ENCODE measurements at places on chromosomes 11 and 22.

- DNase-seq, result no peak
These were observed 3.6 kb downstream of the CRKL start for GRCh38 chr22:20920881-20921203.

DNA sequence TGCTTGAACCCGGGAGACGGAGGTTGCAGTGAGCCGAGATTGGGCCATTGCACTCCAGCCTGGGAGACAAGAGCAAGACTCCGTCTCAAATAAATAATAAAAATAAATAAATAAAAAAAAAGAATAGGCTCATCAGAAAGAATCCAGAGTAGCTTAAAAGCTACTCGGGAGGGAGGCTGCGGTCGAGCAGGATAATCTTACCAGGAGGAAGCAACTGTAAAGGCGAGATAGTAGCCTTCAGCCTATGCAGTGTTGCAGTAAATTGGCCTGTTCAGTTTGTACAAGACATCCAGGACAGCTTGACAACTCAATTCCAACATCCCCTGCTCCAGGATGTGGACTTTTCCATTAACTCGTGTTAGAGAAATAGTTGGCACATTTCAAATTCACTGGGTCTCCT lies 1164.7 kb downstream of the LRRC4C start:
- DNase-seq, result no peak

- DNase-seq, result no peak
These were observed 1.4 kb downstream of the CDC42BPG start for GRCh38 chr11:64842851-64843685.

DNA sequence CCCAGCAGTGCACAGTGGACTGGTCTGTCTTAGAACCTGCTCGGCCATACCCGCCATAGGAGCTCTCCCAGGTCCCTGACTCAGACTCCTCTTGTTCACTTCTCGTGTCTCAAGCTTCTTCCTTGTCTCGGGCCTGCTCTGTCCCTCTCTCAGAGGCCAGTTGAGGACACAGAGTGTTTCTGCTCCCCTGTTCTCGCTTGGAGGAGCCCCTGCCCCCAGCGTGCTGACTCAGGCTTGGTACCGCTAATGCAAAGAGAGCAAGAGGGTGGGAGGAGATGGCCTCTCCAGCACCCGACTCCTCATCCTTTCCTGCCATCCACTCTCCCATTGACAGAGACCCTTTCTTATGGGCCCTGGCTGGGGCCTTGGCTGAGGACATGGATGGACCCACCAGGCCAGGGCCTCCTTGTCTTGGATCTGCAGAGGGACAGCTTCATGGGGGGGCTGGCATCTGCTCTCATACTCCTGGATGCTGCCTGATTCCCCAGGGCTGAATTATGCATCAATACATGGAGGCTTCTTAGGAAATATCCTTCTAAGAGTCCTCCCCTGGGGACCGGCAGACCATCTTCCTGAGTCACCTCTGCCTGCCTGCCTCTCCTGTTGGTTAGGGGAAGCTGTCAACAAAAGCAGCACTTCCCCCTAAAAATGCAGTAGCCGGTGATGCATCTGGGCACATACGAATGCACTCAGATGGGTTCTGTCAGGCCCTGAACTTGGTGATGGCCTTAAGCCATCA lies 15.9 kb downstream of the TSPAN18 start:
- DNase-seq, result no peak

DNA sequence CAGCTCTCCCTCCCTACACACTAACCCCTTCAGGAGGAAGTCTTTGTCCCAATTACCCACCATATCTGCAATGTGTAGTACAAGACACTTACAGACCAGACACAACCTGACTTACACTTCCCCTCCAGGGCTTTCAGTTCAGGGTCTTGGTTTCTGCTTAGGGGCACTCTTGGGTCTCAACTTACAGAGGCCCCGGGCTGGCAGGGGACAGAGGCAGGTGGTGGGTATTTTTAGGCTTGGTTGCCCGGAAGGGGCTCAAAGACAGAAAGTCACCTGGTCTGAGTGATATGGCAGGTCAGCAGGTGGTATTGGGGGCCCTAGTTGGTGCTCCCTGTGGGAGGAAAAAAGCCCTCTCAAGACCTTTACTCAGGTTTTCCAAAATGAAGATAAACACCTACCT lies 3.4 kb upstream of the TMEM184B start:
- no peak for DNase-seq

DNA sequence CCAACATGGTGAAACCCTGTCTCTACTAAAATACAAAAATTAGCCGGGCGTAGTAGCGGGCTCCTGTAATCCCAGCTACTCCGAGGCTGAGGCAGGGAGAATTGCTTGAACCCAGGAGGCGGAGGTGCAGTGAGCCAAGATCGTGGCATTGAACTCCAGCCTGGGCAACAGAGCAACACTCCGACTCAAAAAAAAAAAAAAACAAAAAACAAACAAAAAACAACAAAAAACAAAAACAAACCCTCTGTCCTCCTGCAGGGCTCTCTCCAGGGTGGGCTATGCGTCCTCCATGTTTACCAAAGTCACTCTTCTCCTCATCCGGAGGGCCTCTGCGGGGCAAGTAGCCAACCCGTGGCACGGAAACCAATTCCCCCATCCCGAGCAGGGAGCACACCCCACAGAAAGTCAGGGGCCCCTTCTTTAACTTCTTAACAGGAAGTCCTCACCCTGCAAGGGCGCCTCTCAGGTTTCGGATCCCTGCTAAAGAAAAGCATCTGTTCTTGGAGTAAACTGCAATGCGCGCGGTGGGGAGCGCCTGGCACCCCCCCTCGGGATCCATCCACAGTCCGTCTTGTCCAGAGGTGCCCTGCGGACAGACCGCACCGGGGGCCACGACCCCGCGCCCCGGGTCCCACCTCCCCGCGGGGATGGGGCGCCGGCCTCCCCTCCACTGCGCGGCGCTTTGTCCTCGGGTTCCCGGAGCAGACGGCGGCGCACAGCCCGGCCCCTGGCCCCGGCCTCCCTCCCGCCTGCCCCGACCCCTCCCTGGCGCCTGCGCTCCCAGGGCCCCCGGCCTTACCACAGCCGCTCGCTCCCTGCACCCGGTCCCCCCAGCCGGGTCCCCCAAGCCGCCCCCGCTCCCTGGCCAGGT lies 712 bp downstream of the CERK start:
- DNase-seq, result no peak

DNA sequence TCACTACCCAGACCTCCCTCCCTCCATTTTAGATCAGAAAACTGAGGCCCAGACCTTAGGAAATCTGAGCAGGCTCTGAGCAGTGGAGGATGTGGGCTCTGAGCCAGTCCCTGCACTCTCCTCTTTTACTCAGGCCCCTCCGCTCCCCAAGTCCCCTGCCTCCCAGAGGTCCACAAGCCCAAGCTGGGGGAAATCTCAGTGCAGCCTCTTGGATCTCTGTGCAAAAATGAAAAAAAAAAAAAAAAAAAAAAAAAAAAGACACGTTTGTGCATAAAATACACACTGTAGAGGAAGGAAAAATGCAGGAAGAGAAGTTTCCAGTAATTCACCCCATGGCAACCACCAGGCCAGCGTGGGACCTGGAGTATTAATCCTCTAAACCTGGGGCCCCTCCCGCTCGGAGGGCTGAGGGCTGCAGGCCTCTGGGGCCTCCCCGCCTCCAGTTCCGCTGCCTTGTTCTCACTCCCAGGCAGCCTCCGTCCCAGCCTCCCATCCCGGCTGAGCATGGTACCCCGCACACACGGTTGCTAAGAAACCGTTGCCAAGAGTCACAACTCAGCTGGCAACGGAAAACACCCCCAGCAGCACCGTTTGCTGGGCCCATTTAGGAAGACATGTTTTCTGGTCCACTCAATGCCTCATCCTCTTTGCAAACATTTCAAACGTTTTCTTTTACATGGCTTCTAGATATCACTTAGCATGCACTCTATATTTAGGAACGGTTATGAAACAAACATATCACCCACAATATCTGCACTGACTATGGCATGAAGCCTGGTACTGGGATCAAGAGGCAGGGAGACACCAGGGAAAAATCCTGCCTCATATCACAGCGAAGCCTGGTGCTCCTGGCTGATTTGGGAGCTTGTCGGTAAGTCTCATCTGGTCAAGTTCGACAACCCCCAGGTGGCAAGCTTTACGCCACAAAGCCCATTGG lies 227.5 kb downstream of the CTTN start:
- no peak for DNase-seq

- DNase-seq, result no peak
These were observed 716.5 kb downstream of the NELL1 start for GRCh38 chr11:21385669-21386440.

GRCh38 chr22:24514241-24515026 lies 19.3 kb downstream of the UPB1 start:
- DNase-seq, result no peak

DNA sequence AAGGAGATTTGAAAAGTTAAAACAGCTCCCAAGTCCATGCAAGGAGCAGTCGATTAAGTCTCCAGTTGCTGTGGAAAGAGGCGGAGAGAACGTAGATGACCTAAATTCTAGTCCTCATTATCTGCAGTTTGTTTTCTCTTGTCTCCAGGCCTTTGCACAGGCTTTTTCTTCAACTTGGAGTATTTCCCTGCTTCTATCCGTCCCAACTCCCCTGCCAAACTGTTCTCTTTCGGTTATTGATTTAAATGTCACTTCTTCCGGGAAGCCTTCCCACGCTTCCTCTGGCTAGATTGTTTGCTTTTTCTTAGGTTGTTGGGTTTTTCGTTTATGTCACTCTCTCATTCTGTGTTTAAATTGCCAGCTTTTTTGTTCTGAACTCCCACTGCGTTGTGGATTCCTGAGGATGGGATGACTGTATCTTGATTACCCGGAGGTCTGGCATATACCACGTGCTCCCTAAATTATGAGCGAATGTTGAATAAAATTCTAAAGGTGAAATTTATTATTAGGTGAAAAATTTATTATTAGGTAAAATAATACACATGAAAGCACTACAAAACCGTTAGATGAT lies 463 bp downstream of the TMEM126B start:
- DNase-seq, result no peak

DNA sequence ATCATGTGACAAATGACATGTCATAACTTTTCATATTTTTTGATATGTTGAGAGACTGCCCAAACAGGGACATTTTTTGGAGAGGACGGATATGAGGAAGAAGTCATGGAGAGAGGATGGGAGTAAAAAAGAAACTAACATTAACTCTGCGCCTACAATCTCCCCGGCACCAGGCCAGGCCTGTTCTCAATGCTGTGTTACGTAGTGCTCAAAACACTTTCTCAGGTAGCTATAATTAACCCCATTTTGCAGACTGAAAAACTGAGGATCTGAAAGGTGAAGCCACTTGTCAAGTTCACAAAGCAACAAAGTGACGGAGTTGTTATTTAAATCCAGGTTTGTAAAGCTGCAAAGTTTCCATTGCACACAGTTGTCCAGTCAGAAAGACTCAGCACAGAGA lies 17.4 kb upstream of the NOX4 start:
- no peak for DNase-seq

GRCh38 chr11:61293867-61294716 lies 1.0 kb downstream of the VWCE start:
- DNase-seq, result peak; percentile 55

GRCh38 chr11:19176629-19177186 lies 25.1 kb downstream of the CSRP3 start:
- DNase-seq, result no peak

DNA sequence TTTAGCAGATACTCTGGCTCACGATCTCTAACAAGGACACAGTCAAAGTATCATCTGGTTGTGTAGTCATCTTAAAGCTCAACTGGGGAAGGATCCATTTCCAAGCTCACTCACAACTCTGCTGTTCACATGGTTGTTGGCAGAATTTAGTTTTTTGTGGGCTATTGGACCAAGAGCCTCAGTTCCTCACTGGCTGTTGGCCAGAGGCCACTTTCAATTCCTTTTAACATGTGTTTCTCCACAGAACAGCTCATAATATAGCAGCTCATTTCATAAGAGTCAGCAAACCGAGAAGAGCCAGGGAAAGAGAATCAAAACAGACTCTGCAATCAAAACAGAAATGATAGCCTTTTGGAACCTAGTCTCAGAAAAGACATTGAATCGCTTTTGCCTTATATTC lies 22.6 kb downstream of the IZUMO1R start:
- no peak for DNase-seq
